NCI-H2029 treated with DMSO at 0.1 percent for 48 hours (cell line): ENCODE measurements at places on chromosomes 2 and 18.

- no peak for DNase-seq
These were observed 50.6 kb downstream of the GALNT3 start for GRCh38 chr2:165743442-165743841.

DNA sequence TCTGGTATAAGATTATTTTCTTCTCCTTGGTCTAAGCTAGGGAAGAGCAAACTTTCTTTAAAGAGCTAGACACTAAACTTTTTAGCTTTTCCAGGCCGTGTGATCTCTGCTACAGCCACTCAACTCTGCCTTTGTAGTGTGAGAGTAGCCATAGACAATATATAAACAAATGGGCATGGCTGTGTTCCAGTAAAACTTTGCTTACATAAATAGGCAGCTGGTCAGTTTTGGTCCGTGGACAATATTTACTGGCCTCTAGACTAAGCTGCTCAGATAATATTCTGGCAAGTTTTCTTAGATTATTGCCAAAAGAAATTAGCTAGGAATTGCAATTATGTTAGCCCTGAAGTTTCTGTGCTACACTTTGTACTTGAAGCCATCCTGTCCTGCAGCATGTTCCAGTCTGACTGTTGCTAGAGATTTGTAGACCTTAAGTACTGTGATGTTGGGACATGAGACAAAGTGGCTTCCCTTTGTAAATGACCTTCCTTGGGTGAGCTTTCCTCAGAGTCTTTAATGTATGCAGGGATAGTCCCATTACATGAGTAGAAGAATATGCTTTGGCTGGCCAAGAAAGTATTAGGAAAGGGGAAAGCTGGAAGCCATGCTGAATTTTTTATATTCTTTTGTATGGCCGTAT, 126.9 kb downstream of the SOX11 start:
- DNase-seq, result no peak

GRCh38 chr18:79682894-79683625, 3.5 kb downstream of the CTDP1 start:
- DNase-seq, result no peak

GRCh38 chr2:231716666-231717280, 8.4 kb downstream of the PTMA start:
- DNase-seq, result no peak

GRCh38 chr18:53253789-53254188, 913.8 kb downstream of the DCC start:
- DNase-seq, result no peak

GRCh38 chr2:43127941-43128558, 98.4 kb downstream of the ZFP36L2 start:
- DNase-seq, result no peak

- DNase-seq, result no peak
These were observed 35.8 kb downstream of the PPIG start for GRCh38 chr2:169619946-169620345.

- no peak for DNase-seq
These were observed 32.2 kb downstream of the IKZF2 start for GRCh38 chr2:213119061-213119809.
